AML-193 (cell line): ENCODE measurements at places on chromosomes 3 and 15.

GRCh38 chr15:81156324-81156723 is 22.3 kb downstream of the CFAP161 start:
- no peak for DNase-seq

DNA sequence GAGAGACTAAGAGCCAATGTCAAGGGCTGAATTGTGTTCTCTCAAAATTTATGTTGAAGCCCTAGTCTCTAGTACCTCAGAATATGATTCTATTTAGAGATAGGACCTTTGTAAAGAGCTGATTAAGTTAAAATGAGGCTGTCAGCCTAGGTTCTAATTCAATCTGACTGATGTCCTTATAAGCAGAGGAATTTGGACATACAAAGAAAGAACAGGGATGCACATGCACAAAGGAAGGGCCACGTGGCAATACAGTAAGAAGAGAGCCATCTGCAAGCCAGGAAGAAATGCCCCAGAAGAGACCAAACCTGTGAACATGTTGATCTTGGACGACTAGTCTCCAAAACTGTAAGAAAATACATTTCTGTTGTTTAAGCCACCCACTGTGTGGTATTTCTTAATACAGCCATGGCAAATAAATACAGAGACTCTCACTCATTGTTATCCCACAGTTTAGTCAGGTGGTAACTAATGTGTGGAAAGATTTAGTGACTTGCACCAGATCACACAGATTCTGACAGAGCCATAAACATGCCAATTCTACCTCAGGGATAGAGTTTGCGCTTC is 652.2 kb downstream of the NAALADL2 start:
- DNase-seq: no peak

GRCh38 chr3:52645549-52645948 is 40.2 kb downstream of the PBRM1 start:
- DNase-seq: no peak

DNA sequence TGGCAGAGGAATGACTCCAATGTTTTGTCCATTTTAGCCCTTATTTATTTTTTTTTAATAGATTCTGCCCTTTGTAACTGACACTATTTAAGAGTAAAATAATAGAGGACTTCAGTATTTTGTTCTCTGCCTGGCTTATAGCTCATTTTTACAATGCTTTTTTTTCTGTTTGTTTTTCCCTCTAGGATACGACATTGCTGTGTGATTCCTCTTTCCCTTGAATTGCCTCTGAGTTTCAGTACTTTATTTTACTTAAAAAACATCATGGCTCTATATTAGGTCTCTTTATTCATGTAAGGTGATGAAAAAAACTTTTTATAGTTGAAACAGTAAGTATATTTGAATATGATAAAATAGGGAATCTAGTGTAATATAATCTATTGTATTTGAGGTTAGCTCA is 179.1 kb downstream of the PTPRG start:
- no peak for DNase-seq

- DNase-seq: no peak
Observed at GRCh38 chr3:65561617-65562016, 477.1 kb downstream of the MAGI1 start.

DNA sequence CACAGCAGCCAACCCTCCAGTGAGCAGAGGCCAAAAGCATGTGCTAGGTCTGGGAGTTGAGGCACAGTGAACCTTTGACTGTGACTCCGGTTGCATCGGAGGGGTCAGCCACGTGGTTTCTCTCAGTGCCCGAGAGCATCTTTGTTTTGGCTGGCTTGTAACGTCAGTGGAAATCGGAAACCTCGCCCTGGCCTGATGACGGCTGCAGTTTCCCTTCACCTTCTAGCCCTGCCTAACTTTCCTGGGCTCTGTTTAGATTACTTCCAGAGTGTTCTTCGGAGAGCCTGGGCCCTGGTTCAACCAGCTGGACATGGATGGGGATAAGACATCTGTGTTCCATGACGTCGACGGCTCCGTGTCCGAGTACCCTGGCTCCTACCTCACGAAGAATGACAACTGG is 56.6 kb downstream of the MESD start:
- DNase-seq: no peak

DNA sequence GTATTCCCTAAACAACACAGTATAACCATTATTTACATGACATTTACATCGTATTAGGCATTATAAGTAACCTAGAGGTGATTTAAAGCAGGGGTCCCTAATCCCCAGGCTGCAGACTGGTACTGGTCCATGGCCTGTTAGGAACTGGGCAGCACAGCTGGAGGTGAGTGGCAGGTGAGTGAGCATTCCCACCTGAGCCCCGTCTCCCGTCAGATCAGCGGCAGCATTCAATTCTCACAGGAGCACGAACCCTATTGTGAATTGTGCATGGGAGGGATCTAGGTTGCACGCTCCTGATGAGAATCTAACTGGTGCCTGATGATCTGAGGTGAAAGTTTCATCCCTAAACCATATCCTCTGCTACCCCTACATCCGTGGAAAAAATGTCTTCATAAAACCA is 138.2 kb downstream of the ATP10A start:
- DNase-seq: no peak

- DNase-seq: no peak
Observed at GRCh38 chr3:141386611-141387111, 18.4 kb downstream of the ZBTB38 start.

GRCh38 chr3:49164983-49165720 is 979 bp downstream of the CCDC71 start:
- no peak for DNase-seq

- DNase-seq: no peak
Observed at GRCh38 chr15:65579762-65580161, 31.2 kb downstream of the INTS14 start.

DNA sequence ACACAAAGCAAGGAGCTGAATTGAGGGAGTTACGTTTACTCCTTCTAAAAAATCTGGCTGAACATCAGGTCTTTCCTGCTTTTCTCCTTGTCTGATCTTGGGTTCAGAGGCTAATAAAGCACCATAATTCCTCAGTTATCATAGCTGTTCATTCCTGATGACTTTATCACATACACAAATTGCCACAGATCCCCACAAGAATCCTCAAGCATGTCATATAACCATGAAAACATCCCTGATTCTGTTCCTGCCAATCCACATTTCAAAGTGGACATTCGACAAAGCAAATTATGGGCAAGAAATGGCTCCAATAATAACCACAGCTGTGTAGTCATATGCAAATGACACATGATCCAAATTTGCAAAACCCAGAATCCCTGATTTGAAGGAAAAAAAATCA is 321.3 kb downstream of the MEX3B start:
- DNase-seq: no peak

DNA sequence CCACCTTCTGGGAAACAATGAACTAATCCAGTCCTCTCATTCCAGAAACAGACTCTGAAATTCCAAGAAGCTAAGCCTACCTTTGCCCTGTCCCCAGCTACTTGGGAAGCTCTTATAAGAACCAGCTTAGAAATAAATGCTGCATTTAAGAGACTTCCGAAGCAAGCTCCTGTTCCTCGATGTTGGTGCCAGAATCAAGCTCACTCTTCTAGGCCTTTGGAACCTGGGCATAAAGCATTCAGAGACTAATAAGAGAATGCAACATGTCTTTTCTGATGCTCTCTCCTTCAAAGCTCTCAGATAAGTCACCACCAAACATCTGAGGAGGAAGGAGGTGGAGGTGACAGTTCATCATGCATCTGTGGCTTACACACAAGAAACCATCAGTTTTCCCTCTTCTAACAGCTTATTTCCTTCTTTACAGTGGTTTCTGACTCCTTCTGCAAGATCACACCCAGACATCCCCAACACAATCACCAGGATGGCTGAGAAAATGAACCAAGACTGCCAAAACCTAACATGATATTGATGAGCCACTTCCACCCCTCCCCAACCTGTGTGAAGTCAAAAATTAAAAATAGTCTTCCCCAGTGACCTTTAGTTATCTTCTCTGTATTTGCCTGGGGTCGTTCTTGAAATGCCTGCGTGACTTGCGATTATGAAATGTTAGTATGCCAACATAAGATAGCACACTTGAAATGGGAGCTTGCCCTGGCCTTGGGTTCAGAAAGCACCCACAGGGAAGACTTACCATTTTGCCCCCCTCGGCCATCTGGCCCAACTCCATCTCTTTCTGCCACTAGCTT is 11.5 kb downstream of the ARHGEF3 start:
- peak; percentile 63 for DNase-seq

- DNase-seq: peak; percentile 64
Observed at GRCh38 chr3:63818282-63819150, 583 bp upstream of the C3orf49 start.

DNA sequence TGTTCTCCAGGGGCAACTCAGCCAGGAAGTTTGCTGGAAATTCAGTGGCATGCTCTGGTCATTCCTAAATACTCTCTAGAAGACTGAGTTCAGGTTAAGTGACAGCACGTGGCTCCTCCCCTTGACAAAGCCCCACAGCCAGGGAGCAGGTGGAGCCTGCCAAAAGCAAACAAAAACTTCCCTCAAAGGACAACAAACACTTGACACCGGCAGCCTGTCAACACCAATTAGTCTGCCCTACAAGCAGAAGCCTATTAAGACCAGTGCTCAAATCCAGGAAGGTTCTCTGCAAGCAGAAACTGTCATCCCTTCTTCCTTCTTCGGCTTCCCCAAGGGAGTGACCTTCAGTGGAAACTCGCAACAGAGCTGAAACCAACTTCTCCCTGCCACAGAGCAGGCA is 5.0 kb downstream of the MEX3B start:
- DNase-seq: no peak

DNA sequence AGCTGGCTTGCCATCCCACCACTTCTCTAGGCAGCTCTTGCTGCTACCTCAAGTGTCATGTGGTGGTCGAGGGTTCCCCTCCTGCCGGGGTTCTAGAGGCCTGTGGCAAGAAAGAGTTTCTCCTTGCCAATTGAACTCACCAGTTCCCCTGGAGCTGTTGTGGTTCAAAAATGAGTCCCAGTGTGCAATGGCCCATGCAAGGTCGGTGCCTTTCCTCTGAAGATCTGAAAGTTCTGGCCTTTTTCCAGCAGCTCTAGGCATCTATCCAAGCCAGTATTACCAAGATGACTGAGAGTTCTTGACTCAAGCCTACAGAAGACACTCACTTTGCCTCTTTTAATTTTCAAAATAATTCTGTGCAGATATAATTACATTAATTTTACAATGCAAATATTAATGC is 163.6 kb downstream of the KCNMB2 start:
- DNase-seq: no peak

- DNase-seq: no peak
Observed at GRCh38 chr3:108014943-108015342, 75.9 kb downstream of the CD47 start.

DNA sequence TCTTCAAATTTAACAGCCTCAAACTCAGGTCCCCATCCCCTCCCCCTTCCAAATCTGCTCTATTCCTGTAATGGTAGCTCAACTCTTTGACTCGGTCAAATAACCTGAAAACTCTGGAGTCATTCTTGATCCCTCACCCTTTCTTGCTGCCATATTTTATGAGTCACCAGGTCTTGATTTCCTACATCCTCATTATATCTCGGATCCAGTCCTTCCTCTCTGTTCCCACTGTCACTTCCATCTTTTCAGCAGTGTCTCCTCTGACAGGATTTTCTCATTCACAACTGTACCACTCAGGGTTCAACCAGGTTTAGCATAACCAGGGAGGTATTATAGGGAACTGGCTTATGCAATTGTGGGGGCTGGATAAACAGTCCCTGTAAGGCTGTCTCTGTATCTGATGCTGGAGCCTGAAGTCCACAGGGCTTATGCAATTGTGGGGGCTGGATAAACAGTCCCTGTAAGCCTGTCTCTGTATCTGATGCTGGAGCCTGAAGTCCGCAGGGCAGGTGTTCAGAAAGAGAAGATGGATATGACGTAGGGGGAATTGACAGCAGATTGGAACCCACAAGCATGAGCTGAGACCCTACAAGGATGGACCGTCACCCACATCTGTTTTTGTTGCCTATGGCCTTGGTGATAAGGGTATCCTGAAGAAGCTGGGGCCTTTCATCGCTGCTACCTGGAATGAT is 9.1 kb upstream of the FETUB start:
- DNase-seq: no peak

GRCh38 chr3:48500656-48501055 is 3.3 kb downstream of the SHISA5 start:
- DNase-seq: no peak

GRCh38 chr3:193915613-193916012 is 220.3 kb upstream of the HES1 start:
- no peak for DNase-seq
